Hypothalamus (tissue), 51 donors: ENCODE measurements at places on chromosomes 1 and 21.

DNA sequence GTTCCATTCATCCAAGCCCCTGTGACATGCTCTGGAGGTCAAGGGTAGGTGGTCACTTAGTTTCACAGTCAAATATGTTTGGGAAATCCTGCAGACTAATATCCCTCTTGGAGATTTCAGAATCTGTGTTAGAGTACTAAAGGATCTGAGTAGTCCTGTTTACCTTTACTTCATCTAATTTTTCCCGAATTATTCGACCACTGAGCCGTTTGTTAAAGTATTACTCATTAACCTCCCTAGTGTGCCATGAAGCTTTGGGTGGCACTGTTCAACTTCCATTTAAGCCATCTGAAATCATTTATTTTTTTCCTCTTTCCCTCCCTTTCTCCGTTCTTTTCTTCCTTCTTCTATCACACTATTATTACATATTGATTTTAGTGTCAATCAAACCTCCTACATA lies 109.9 kb downstream of the NGF start:
- DNase-seq = no peak

- DNase-seq = no peak
Observed at GRCh38 chr1:82161700-82162141, 361.0 kb downstream of the ADGRL2 start.

DNA sequence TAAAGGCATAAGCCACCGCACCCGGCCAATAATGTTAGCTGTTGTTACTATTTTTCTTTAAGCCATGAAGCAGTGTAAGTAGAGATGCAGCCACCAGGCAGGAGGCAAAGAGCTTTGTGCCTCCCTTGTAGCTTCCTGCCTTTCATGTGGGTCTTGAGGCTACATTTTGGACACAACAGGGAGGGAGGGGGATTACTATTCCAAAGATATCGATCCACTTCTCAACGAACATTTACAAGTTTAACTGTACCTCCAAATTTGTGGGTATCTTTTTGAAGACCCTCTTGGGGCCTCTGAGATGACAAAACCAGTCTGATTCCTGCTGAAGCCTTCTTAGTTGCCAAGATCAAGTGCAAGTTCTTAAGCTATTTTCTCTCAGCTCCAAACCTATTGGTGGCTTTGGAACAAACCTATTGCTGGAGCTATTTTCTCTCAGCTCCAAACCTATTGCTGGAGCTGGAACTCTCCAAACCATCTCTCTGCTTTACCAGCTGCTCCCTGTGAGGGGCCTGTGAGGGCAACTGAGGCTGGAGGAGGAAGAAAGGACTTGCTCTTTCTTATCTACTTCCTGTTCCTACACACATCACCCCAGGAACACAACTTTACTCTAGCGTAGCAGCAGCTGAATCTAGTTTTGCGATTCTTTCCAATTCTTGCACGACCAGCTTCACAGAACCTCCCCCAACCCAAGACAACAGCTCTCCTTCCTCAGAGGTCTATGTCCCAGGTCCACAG lies 16.1 kb upstream of the RCAN3 start:
- DNase-seq = no peak

DNA sequence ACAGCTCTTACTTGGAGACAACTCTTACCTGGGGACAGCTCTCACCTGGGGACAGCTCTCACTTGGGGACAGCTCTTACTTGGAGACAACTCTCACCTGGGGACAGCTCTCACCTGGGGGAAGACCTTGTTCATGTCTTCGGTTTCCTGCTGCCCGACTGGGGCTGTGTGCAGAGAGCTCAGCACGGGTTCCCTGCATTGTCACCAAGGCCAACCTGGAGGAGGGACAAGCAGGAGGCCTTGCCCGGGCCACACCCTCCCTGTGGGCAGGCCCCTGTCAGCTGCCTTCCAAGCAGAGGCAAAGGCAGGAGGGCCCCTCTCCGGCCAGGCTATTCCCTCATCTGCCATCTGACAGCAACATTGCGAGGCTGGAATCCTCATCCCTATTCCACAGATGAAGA lies at the start of gene LDLRAD1:
TSS of gene LDLRAD1 (minus strand) at position 208 of the 400 bp plus-strand sequence. CDS start at position 134, 74 bp downstream.
- no peak for DNase-seq

DNA sequence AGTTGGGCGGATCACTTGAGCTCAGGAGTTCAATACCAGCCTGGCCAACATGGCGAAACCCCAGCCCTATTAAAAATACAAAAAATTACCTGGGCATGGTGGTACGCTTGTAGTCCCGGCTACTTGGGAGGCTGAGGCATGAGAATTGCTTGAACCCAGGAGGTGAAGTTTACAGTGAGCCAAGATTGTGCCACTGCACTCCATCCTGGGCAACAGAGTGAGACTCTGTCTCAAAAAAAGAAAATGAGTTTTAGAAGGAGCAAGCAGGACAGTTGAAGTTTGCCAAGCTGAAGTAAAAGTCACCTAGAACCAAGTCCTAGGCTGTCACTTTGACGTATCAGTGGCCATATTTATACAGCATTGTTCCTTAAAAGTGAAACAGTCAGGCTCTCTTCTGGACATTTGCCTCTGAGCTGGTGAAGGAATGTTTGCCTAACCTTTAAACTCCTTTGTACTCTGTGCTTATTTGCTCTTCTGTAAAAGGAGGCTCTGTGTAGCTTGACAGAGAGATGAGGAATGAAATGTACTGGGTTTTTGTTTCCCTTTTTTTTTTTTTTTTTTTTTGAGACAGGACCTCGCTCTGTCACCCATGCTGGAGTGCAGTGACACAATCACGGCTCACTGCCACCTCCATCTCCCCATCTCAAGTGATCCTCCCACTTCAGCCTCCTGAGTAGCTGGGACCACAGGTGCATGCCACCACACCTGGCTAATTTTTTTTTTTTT lies 2.8 kb downstream of the RAB4A start:
- DNase-seq = no peak

DNA sequence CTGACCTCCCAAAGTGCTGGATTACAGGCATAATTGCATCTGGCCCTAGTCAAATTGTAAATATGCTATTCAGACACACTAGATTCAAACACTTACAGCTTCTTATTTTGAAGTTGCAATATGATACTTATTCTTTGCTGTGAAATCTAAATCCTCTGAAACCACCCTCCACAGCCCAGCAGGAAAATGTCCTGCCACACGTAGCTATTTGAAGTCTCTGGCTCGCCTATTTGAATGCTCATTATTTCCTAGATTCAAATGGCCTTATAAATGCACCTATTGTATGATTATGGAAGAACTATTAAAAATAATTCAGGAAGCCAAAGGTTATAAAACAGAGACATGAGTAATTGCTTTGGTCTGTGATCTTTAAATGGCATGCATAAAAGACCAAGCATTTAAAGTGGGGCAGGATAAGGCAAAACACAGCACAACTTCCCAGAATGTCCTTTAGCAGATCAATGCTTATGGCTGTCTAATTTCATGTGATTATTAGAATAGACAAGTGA lies 26.6 kb upstream of the FBXO28 start:
- no peak for DNase-seq
